ENCODE measurements at places on chromosomes 11 and 22.

GRCh38 chr11:124900464-124900863 lies 2.8 kb upstream of the ROBO4 start:
- no peak for DNase-seq

DNA sequence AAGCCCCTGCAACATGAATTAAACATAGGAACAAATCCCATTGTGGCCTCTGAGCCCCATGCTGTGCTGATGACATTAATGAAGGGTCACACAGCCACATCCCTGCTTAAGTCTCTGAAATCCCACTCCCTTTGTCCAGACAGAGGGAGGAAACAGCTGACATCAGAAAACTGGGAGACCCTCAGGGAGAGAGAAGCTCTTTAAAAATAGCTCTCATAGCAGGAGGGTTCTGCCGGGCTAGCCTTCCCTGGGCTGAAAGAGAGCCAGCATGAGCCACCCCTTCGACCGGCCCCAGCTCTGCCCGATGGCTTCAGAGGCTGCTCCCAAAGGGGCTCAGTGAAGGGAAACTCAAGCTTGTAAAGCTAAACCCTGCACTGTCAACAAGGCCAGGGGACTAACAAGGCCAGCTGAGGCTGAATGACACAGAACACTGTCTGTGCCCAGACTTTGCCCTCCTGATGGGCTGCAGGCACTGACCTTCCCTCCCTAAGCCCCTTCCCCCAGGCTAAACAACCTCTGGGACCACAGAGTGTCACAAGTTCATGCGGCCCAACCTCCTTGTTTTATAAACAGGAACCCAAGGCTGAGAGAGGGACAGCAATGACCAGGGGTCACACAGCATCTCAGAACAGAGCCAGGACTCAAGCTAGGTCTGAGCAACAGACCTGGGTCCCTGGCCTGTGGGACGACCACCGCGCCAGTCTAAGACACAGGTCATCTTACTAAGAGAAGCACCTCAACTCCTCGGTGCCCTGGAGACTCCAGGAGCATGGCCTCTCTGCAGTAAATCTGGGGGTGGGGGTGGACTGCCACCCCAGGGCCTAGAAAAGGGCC lies 163.8 kb downstream of the CHST1 start:
- DNase-seq: no peak

DNA sequence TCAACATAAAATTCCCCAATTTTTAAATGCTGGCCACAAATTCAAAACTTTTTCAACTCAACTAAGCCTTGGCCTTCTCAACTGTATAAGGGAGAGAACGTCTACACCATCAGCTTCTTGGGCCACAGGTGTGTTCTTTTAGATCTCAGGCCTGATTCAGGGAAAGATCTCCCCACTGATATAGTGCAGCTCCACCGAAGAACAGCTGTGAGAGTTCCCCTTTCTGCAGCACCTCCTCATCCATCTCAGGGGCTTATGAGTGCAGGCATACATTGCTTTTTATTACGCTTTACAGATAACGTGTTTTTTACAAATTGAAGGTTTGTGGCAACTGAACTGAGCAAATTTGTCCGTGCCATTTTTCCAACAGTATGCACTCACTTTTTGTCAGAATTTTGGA lies 8.0 kb upstream of the CD82 start:
- DNase-seq: peak; percentile 74

GRCh38 chr22:28441720-28442263 lies 237.8 kb downstream of the TTC28 start:
- DNase-seq: no peak

GRCh38 chr11:57217053-57217452 lies 20.0 kb downstream of the APLNR start:
- DNase-seq: no peak

DNA sequence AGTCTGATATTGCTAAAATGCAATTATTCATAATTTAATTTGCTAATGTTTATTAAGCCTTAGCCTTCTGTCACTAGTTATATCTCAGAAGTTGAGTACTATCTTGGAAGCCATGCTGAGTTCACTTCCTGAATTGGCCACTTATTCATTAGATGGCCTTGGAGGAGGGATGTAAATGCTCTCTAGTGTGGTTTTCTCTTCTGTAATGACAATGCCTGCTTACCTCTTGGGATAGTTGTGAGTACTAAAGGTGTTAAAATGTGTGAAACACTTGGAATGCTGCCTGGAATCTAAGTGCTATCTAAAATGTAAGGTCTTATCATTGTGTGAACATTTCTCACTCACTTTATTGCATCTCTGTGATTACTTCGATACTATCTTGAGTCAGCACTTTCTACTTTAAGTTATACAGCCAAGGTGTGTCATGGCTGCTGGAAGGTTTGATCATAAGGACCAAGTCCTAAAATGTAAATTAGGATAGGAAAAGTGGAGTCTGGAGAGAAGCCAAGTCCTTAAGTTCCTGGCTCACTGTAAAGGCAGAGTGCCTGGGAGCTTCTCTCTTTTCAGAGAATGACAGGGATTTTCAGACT lies 12.4 kb downstream of the GLYATL2 start:
- no peak for DNase-seq

- DNase-seq: peak; percentile 38
These were observed 36.6 kb downstream of the KCNJ1 start for GRCh38 chr11:128830290-128831173.

DNA sequence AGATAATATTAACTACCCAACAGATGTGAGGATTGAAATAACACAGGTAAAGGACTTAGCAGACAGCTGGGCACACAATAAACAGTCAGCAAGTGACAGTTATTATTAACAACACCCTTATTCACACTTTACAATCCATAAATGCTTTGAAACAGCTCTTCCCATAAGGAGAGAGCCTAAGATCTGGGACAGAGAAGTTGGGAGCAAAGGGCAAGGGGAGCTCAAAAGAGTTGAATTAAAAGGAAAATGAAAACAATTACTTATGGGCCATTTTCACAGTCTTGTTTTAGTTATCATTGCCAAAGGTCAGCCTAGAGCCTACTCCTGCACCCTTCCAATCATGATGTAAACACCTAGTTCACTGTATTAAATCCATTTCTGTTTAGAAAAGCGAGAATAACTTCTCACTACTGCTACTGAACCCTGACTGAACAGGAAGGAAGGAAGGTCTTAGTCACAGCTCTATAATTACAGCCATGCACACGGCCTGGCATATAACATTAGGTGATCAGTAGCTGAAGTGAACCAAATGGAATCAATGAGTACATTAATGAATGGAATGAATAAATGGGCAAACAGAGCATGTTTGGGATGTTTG lies 111.3 kb downstream of the PLEKHA7 start:
- DNase-seq: peak; percentile 16

DNA sequence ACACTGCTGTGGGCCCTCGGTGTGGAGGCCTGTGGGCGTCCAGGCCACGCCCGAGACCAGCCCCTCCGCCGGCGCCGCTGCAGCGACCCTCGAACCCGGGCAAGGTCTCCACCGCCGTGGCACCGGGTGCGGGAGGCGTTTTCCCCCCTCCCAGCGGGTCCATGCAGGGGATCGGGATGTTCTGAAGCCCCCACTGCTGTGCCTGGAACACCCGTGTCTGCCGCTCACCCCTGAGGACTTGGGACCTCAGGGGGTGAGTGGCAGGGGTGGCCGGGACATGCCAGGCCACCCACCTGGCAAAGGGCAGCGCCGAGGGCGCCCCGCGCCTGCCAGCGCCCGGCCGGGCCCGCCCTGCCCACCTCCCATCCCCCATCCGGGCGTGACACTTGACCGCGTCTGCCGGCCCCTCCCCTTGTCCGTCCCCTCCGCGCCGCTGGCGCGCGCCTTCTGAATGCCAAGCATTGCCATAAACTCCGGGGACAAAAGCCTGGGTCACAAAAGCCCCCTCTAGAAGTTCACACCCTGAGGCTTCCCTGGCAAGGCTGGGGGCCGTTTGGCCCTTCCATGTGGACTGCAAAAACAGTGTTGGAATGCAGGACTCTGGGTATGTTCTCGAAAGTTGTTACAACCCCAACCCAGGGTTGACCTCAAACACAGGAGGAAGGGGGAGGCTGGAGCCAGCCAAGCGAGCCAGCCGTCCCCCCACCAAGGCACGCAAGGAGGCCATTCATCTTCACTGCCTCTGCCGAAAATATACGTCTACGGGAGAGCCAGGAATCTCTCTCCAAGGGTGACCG lies 819 bp upstream of the KCNQ1OT1 start:
- DNase-seq: peak; percentile 49

GRCh38 chr11:61899146-61899841 lies 7.9 kb upstream of the FADS3 start:
- DNase-seq: peak; percentile 96

GRCh38 chr11:112159098-112160065 lies 4.5 kb downstream of the IL18 start:
- DNase-seq: no peak

GRCh38 chr11:74169738-74170458 lies 904 bp downstream of the C2CD3 start:
- no peak for DNase-seq

Data from B cell (primary cell).